ENCODE measurements at places on chromosomes 13 and 19.

- DNase-seq: no peak
Observed at GRCh38 chr13:39259371-39260140, 221.3 kb downstream of the NHLRC3 start.

DNA sequence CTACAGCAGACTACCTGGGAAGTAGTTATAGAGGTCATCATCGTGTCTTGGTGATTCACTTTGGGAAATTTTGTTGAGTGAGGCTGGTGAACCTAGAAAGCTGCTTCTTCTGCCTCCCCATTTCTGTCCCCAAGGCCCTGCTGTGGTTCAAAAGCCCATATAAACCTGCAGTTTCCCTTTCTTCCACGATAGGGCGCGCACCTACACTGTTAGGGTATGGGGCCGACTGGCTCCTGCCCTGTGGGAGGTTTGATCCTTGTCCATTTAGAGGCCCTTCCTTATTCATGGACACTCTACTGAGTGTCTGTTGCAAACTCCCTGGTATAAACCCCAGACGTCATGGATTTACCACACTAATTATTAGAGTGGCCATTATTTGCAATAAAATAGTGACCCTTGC lies 191.8 kb downstream of the GGACT start:
- no peak for DNase-seq

- no peak for DNase-seq
Observed at GRCh38 chr19:19460761-19461265, 54.5 kb downstream of the TSSK6 start.

DNA sequence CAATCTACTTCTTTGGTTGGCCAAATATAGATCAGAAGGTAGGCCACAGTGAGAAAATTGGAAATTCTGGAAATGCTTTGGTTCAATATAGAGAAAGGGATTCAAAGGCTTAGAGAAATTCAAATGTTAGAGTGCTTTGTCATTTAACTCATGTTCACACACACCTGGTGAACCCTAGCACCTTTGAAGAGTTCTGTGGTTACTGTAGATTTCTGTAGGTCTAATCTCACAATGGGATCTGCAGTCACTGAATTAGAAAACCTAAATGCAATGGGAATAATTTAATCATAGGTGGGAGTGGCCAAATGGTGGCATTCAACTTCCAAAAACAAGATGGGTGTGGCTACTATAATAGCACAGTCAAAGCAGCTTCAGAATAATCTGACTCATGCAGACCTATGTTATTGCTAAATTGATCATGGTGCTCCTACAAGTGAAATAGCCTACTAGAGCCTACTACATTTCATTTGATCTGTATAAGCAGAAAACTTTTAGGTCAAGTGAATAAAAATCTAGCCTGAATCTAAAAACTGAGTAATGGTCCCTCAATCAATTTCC lies 1152.9 kb downstream of the PCDH9 start:
- DNase-seq: no peak

DNA sequence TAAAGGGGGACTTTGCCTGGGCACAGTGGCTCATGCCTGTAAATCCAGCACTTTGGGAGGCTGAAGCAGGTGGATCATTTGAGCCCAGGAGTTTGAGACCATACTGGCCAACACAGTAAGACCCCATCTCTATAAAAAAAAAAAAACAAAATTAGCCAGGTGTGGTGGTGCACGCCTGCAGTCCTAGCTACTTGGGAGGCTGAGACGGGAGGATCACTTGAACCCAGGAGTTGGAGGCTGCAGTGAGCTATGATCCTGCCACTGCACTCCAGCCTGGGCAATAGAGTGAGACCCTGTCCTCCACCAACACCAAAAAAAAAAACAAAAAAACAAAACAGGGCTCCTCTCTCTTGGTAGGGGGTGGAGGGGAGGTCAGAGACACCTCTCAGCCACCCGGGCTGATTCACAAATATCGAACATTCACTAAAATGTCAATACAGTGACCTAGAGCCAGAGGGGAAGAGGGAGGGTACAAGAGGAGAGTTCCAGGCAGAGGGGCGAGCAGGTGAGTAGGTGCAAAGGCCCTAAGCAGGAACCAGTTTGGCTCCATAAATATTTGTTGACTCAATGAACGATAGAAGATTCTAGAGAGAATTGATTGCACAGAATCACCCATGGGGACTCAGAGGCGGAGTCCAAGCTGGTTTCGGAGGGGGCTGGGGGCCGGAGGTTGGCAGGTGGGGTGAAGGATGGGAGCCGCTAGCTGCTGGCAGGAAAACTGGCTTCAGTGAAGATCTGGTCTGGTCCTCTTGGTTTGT lies 1.0 kb upstream of the CREB3L3 start:
- no peak for DNase-seq

- DNase-seq: no peak
Observed at GRCh38 chr19:13334801-13335481, 171.3 kb downstream of the CACNA1A start.

DNA sequence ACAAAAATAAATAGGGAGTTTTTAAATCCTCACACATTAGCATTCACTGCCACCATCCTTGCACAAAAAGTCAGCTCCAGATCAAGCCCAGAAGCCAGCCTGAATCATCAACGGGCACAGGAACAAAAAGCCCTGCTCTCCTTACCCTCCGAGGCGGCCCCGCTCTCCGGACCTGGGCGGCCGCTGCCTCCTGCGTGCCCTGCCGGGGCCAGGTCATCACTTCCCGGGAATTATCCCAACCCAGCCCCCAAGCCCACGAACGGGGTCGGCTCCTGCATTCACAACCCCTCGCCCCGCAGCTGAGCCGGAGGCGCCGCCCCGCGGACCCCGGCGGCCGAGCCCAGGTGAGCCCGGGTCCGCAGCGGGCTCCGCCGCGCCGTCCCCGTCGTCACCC lies 754 bp downstream of the DNAJB1 start:
- DNase-seq: peak; percentile 25

DNA sequence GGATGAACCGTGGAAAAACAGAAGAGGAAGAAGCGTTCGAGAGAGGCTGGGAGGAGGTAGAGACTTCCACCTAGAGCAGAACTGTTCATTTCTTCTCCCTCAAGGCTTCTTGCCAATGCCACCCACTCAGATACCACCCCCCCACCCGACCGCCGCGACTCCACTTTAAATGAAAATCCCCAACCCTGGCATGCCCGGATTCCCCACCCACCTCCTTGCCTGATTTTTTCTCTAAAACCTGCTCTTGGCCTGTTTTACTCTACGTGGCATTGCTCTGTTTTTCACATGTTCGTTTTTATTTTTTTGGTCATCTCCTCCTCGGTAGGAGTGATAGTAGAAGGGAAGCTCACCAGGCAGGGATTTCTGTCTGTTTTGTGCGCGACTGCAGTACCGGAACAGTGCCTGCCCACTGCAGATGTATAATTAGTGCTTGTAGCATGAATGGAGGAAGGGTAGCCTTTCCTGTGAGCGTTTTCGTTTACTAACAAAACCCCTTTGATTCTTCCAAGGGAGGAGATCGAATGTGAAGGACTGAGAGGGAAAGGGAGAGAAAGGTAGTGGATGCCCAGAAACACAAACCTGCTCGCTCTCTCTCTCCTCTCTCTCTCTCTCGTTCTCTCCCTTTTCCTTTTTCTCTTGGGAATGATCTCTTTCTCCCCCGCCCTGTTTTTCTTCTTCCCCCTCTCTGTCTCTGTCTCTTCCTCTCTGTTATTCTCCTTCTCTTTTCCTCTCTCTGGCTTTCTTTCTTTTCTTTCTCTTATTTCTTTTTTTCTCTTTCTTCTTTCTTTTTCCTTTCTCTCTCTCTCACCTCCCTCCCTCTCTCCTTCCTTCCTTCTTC lies 2.2 kb downstream of the CD70 start:
- DNase-seq: no peak

- DNase-seq: no peak
Observed at GRCh38 chr19:23203841-23204344, 46.3 kb downstream of the ZNF724 start.

DNA sequence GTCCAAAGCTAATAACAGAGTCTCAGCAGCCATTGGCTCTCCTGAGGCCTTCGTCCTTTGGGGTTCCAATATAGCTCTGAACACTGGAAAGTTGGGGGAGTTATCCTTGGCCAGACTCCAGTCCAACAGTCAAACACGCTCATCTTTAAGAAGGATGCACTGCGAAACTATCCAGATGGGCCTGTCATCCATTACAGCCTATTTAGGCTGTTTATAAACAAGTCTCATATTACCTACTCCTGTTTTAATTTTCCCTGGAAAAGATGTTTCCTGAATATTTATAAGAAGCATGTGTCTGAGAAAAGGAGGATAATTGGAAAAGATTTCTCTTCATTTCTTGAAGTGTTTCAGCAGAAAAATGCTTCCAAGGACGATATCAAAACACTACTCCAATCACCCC lies 170.7 kb downstream of the DCT start:
- DNase-seq: no peak

- no peak for DNase-seq
Observed at GRCh38 chr13:112165712-112166111, 98.8 kb downstream of the SOX1 start.

DNA sequence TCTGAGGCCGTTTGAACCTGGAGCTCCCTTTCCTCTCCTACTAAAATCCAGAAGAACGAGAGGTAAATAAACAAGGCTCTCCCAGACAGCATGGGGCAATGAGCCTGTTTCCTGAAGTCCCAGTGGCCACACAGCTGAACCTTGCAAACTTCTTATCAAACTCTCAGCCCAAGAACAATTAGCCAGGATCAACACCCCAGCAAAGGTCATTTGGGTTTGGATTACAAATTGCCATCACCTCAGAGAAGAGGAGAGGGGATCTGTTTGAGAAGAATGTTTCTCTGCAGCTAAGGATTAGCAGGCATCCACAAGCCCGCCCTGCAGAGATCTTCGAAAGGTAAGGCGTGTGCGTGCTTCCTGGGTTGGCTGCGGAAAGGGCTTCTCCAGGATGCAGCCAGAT lies 201.9 kb upstream of the SOX1 start:
- DNase-seq: no peak

- DNase-seq: no peak
Observed at GRCh38 chr13:112187527-112188297, 120.8 kb downstream of the SOX1 start.

- DNase-seq: no peak
Observed at GRCh38 chr13:51770681-51771417, 33.1 kb downstream of the DHRS12 start.

GRCh38 chr19:6590258-6590826 lies 608 bp downstream of the CD70 start:
- no peak for DNase-seq

- no peak for DNase-seq
Observed at GRCh38 chr19:33806434-33806881, 9.8 kb downstream of the KCTD15 start.

GRCh38 chr19:38004186-38004520 lies 97.1 kb downstream of the SIPA1L3 start:
- no peak for DNase-seq

- no peak for DNase-seq
Observed at GRCh38 chr19:40413291-40413845, at the start of gene PRX. PRX (minus strand) TSS chr19:40413378; CDS start chr19:40407932, 5,446 bp downstream.

DNA sequence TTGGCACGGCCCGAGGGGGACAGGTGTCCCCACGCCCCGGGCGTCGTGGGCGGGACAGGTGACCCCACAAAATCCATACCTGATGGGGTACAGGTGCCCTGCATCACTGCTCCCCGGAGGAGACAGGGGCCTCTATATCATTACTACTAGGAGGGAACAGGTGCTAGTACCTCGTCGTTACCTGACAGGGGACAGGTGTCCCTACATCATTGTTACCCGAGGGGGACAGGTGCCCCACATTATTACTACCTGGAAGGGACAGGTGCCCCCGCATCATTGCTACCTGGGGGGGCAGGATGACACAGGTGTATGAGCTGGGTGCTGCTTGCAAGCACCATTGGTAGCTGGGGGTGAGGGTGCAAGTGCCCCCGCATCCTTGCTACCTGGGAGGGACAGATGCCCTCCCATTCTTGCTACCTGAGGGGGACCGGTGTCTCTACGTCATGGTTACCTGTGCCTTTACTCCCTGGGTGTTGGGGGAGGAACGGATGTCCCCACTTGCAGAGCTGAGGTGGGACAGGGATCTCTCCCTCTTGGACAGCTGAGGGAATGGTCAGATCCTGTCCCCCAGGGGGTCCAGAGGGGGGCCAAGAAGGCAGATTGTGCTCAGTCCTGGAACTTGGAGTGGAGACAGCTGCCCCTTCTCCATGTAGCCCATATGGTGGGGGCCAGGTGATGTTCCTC lies 620 bp downstream of the CRTC1 start:
- no peak for DNase-seq

DNA sequence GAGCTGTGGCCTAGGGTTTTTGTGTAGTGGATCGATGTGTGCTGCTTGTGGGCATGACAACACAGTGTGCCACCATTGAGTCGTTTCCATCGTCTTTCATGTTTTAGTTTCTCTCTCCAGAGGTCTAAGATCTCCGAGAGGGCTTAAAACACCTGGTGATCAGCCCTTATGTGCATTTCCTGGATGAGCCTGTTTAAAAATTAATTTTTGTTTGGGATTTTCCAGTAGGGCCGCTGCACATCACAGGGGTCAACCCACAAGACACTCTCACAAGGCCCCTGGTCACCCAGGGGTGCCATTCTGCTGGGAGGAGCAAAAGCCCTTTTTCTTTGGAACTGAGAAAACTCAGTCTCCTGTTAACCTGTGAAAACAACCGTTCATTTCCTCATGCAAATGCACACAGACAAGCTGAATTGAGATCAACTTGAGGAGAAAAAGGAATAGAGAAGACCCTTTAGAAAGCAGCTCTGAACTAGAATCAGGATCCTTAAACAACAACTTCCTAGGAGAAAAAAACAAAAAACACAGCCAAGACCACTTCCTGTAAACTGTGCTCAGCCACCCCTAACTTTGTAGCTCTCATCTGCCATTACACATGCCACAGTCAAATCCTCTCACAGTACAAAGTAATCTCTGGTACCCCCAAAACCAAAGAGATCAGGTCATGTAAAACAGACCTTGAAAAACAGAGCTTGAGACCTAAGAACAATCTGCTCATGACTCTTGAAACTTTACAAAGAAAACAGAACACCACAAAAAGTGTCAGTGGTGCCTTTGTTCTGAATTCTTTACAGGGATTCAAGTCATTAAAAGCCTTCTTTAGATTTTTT lies 8.3 kb upstream of the MTRF1 start:
- no peak for DNase-seq

- DNase-seq: no peak
Observed at GRCh38 chr19:407511-408440, 1.2 kb downstream of the C2CD4C start.

- peak; percentile 81 for DNase-seq
Observed at GRCh38 chr19:33293255-33294057, 8.9 kb downstream of the CEBPA start.

GRCh38 chr19:7792281-7792680 lies 29.2 kb downstream of the CLEC4M start:
- DNase-seq: peak; percentile 95

- peak; percentile 63 for DNase-seq
Observed at GRCh38 chr13:35818633-35819067, 312.5 kb downstream of the DCLK1 start.

DNA sequence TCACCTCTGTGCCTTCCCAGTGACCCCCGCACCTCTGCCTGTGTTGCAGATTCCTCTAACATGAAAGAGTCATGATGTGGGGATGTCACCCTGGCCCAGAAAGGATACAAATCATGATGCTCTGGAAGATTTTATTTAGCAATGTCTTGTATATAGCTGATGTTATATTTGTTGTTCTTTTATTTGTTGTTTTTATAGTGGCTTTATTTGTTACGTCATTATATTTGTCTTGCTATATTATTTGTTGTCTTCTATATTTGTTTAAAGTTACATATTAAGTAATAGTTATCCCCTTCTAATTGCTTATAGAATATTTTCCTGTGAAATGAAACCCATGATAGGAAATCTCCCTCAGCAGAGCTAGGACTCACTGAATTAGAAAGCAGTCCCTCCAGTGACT lies 1149.2 kb downstream of the UQCRFS1 start:
- no peak for DNase-seq

GRCh38 chr13:19960653-19960976 lies 2.1 kb downstream of the ZMYM2 start:
- DNase-seq: peak; percentile 4

GRCh38 chr19:10862561-10863106 lies 8.7 kb upstream of the CARM1 start:
- no peak for DNase-seq
